ENCODE measurements at places on chromosomes 1 and 21. TPM values are rescaled to one million over a fixed set of nuclear protein-coding genes. Genes with fewer than 3 reads are reported as not detected.
A peak's percentile ranks its signal among the peaks of the same experiment; 100 is the strongest.

- no peak for DNase-seq
Observed at GRCh38 chr21:38683222-38683621, 122.5 kb upstream of the ETS2 start.

DNA sequence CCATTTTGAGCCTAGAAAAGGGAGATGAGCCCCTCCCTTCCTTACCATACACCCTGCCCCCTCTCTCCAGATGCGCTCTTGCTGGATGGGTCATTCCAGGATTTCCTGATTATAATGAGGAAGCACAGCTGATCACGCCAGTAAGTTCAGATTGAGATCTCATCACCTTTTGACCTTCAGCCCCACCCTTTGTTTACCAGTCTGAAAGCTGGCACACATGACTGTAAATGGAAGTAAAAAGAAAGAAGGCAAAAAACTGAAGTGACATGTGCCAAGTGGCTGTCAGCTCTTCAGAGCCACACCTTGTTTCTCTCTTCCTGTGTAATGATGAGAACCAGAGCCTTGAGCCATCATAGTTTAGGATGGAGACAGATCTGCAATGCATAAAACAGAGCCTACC, 27.9 kb downstream of the S1PR1 start:
- DNase-seq, result no peak

- DNase-seq, result no peak
Observed at GRCh38 chr1:181080556-181080955, 7.9 kb upstream of the IER5 start.

GRCh38 chr1:48245106-48245505, 22.6 kb downstream of the SLC5A9 start:
- no peak for DNase-seq

DNA sequence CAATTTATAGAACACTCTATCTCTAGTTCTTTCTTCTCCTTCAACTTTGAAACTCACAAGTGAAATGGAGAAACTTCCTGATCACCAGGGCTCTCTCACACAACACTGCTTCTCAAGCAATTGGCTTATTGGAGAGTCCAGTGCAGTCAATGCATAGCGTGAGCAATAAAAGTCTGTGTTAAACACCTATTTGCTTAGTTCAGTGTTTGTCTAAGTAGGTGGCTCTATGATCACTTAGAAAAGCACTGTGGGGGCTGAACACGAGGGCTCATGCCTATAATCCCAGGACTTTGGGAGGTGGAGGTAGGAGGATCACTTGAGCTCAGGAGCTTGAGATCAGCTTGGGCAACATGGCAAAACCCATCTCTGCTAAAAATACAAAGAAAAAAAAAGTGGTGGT, 12.2 kb downstream of the CTSS start:
- DNase-seq, result no peak

DNA sequence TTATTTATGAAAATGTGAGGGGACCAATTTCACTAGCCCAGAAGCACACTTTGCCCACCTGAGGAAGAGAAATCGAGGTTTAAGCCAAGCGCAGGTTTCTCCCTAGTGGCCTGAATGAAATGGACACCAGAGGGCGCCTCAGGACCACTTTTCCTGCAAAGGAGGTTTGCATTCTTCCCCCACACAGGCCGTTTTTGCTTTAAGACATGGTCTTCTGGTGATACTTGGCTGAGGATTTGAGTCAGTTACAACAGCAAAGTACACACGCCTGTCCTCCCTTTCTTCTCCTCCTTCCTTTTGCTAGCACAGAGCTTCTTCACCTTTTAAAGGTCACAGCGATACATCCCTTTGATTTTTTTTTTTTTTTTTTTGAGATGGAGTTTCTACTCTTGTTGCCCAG, 5.4 kb downstream of the PLA2G2E start:
- DNase-seq, result peak; percentile 76

DNA sequence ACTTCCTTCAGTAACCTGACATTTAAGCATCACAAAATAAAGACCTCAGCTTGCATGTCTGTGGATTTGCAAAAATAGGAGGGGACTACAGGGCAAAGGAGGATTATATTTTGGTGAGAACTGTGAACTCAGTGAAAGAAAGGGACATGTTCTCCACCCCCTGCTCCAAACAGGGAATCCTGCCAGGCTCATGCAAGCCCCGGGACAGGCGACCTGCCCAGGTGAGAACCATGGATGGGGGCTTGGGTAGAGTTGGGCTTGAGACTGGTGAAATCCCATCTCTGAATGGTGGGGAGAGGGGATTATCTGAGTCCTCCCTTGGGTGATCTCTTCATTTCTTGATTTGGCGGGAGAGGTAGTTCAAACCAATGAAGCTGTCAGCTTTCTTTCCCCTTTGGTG, 110.1 kb downstream of the SUSD4 start:
- DNase-seq, result no peak

- DNase-seq, result no peak
Observed at GRCh38 chr1:226479474-226479873, 69.1 kb upstream of the STUM start.

DNA sequence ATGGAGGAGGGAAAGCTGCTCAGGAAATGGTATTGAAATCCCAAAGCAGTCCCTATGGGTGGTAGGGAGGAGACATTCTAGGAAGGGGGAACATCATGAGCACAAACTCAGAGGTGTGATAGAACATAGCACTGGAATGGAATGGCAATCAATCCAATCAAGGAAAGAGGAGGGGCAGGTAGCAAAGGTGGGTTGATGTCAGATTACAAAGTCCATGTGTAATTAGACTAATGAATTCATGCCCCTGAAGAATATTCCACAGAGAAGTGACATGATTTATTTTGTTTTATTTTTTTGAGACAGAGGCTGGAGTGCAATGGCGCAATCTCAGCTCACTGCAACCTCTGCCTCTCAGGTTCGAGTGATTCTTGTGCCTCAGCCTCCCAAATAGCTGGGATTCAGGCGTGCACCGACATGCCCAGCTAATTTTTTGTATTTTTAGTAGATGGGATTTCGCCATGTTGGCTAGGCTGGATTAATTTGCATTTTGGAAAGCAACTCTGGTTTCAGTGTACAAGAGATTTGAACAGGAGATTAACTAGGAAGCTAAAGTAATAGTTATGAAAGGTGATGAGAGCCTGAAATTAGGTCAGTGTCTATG, 36.1 kb downstream of the DEGS1 start:
- DNase-seq, result no peak

DNA sequence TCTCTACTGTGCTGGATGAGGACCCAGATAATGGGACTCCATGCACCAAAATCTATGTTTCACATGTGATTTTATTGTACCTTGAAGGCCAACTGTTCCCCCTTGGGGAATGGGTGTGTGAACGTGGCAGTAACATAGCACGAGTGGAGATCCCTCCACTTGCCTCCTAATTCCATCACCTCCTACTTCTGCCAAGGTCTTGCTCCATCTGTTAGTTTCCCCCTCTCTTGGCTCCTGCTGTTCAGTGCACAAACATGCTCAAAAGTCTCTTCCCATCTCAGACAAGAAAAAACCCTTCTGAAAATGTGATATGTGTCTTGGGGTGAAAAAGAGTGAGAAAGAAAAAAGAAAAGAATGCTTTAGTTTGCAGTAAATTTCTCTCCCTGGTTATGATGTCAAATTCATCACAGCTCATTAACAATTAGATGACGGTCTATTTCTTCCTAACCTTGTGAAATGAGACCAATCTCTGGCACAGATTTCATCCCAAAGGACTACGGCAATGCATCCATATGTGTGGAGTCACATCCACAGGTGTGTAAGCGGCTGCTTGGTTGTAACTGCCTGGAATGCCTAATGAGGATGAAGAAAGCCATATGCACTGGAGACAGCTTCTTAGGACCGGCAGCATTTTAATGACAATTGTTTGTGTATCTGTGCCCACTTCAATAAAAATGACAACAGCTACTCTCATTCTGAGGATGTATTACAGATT, 79.3 kb upstream of the DIRAS3 start:
- DNase-seq, result no peak

Gene ELF3
- total RNA-seq, result 0.22 TPM

Gene FCMR
- total RNA-seq, result 4.4 TPM

Gene CATSPER4
- total RNA-seq, result not detected

Gene ADAM30
- not detected for total RNA-seq

Gene DESI2
- 19.6 TPM for total RNA-seq

Gene PKNOX1
- 12.7 TPM for total RNA-seq
